ENCODE measurements at places on chromosomes 2 and 18. TPM values are rescaled to one million over a fixed set of nuclear protein-coding genes. Genes with fewer than 3 reads are reported as not detected.

Gene SS18
- total RNA-seq = 88.9 TPM

Gene ALPG
- total RNA-seq = 2.4 TPM

Gene MYO3B
- total RNA-seq = 0.22 TPM

Gene PRKCE
- 74.8 TPM for total RNA-seq

Gene GTF2A1L
- total RNA-seq = not detected

Gene PPIL3
- 44.9 TPM for total RNA-seq

Gene SP140
- not detected for total RNA-seq

Gene HDLBP
- total RNA-seq = 216 TPM

Gene SPHKAP
- total RNA-seq = 0.71 TPM

Gene ANKRD30B
- total RNA-seq = not detected

Gene RIT2
- not detected for total RNA-seq

Gene TTC32
- total RNA-seq = 15.3 TPM

Gene KIF5C
- total RNA-seq = 673 TPM

Gene CCDC68
- total RNA-seq = not detected

Gene MTIF2
- total RNA-seq = 25.2 TPM

Gene MROH2A
- not detected for total RNA-seq

Gene MSH6
- total RNA-seq = 34.9 TPM

Gene PXDN
- 226 TPM for total RNA-seq

Gene CROCC2
- not detected for total RNA-seq

Gene AGPS
- total RNA-seq = 50.8 TPM

Gene CFAP65
- 1.1 TPM for total RNA-seq

Gene HJURP
- total RNA-seq = 6.9 TPM

Gene PCARE
- 0.66 TPM for total RNA-seq

Gene ABCG5
- total RNA-seq = not detected

Gene ALLC
- not detected for total RNA-seq

Gene BMP10
- total RNA-seq = not detected

Gene CAPN13
- total RNA-seq = not detected

Gene SERPINB10
- total RNA-seq = not detected

Gene UGT1A4
- total RNA-seq = not detected

Gene TGFA
- total RNA-seq = 4.7 TPM

Gene LOXHD1
- total RNA-seq = not detected

Gene HNRNPLL
- total RNA-seq = 79.8 TPM

Gene NEU2
- not detected for total RNA-seq

Gene VAMP5
- total RNA-seq = 1.4 TPM

Gene REG1A
- 1.1 TPM for total RNA-seq

Gene LIPT1
- total RNA-seq = 4.3 TPM

Gene DUSP2
- total RNA-seq = 0.34 TPM

Gene RGPD4
- total RNA-seq = 0.12 TPM

Gene C2orf66
- 0.34 TPM for total RNA-seq

Gene AOX1
- total RNA-seq = 0.32 TPM

Gene FAM237A
- not detected for total RNA-seq

Gene DNER
- 36.0 TPM for total RNA-seq

Gene GCKR
- total RNA-seq = 0.61 TPM

Gene PID1
- 5.3 TPM for total RNA-seq

Gene EVX2
- 0.76 TPM for total RNA-seq

Gene PRADC1
- 26.8 TPM for total RNA-seq

Gene PROKR1
- 0.83 TPM for total RNA-seq

Gene SERPINB4
- not detected for total RNA-seq

Gene SERPINB11
- total RNA-seq = not detected
